ENCODE measurements at places on chromosomes 4 and X.

DNA sequence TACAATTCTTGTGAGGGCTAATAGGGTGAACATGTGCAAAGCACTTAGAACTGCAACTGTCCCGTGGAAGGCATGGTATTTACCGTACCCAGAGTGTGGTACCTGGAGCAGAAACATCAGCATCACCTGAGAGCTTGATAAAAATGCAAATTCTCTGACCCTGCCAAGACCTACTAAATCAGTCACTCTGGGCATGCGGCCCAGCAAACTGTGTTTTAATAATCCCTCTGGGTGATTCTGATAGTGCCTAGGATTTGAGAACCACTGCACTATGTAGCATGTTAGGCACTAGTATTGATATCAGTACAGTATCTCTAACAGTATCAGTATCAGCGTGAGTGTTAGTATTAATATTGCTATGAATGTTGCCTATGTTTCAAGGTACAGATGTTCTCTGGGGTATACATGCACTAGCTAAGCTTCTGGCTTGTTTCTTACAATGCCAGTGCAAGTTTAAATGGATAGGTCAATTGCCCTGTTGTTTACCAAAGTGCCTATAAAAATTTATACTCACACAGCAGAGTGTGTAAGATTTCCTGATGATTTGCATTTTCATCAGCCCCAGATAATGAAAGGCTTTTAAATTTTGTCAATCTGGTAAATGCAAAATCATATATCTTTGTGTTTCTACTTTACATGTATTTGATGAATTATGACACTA lies 354.0 kb downstream of the HS3ST1 start:
- DNase-seq: no peak

DNA sequence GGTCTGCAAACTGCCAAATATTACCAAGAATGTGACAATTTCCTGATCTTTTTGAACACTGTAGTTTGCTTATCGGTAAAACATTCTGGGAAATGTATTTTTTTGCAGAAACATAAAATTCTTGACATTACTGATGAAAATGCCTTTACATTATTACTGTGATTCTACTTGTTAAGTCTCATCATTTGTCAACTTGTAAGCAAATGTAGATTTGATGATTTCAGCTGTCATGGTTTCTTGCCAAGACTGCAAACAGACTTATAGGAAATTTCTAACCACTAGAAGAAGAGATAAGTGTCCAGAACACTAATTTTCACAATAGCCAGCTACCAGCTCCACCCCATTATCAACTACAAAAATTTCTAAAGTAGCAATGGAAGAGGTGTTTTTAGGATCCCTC lies 560.4 kb downstream of the STPG2 start:
- no peak for DNase-seq

DNA sequence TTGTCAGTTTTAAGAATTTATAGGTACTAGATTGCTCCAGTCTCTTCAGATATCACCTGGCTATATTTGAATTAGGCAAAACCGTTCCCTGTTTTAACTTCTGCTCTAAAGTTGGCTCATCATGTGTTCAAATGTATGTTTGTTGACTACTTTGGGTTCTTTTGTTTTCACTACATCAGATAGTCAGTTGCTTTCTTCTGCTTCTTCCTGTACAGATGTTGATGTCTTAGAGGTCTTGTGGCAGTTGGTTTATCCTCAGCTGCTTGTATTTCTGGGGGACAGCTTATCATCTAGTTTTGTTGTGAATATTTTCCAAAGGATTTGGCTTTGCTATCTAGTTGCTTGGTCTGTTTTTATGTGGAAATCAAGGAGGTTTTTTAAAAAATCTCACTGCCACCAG lies 28.0 kb downstream of the TBC1D19 start:
- DNase-seq: no peak

DNA sequence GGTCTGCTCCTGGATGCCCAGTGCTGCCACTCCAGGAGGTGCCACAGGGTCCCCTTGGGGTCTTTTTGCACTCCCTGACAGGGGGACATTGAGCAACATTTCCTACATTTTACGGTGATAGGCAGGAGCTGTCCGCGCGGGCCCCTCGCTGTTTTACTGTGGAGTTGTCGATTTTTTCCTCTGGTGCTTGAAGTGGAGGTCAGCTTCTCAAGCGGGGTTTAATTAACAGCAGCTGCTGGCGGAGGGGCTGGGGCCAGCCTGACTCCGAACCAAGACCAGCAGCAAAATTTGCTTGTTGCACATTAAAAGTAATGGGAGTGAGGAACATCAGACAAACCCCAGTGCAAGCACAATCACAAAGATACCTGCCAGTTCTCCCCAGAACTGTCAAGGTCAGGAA lies 13.2 kb upstream of the SH3TC1 start:
- DNase-seq: no peak
